ENCODE measurements at places on chromosomes 2 and 18.

DNA sequence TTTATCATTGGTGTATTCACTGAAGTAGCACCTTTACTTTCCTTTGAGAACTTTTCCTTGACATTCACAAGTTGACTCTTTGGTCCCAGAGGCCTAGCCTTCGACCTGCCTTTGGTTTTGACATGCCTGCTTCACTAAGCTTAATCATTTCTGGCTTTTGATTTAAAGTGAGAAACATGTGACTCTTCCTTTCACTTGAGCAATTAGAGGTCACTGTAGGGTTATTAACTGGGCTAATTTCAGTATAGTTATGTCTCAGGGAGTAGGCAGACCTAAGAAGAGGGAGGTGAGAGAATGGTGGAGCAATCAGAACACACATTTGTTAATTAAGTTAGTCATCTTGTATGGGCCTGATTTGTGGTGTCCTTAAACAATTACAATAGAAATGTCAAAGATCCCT, 1040.7 kb upstream of the SLC39A10 start:
- DNase-seq: no peak

GRCh38 chr2:20635675-20636584, 15.0 kb downstream of the HS1BP3 start:
- peak; percentile 84 for DNase-seq

DNA sequence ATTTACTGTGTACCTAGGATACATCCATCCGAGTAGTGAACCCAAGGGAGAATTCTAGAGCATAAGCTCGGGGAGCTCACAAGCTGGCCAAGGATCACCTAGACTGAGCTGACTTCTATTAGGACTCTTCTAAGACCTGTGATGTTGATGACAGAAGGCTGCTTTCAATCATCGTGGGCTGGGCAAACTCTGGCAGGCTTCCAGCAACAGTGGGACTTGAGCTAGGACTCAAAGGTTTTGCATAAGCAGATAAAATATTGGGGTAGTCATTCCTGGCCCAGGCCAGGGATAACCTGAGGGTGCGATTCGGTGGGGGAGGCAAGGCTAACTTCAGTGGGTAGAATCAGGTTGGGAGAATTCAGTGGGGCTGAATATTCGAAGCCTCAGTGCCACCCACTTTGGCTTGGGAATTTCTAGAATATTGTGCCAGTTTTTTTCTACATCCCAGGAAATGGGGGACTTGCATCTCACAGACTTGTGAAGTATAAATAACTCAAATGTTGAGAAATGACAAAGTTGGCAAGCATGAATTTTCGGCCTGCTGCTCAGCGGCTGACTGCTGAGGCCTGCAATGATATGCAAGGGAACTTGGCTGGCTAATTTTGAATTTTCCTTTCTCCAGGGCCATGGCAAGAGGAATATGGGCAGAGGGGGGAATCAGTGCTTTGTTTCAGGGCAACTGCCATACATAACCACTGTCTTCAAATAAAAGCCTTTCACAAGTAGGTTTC, 274.3 kb downstream of the PRKCE start:
- DNase-seq: no peak

DNA sequence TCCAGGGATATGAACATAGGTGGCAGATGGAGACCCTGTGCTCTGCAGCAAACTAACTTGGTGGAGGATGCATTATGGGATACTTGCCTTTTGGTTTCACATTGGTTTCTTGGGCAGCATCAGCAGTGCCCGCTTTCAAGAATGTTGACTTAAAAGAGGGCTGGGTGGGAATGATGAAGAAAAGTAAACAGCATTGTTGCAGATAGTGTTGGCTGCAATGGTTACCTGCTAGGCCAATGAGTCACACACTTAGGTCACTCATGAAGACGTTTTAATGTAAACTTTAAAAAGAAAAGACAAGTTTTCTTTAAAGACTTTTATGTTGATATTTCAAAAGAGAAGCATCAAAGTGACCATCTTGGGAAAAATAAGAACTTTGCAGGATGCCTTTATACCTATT, 26.1 kb upstream of the FAM237A start:
- no peak for DNase-seq

- DNase-seq: peak; percentile 49
Observed at GRCh38 chr2:189217541-189217940, 38.0 kb upstream of the COL5A2 start.

GRCh38 chr2:231007286-231008098, 11.6 kb downstream of the SPATA3 start:
- DNase-seq: no peak

- DNase-seq: no peak
Observed at GRCh38 chr18:29034113-29034856, 857.4 kb upstream of the CDH2 start.

DNA sequence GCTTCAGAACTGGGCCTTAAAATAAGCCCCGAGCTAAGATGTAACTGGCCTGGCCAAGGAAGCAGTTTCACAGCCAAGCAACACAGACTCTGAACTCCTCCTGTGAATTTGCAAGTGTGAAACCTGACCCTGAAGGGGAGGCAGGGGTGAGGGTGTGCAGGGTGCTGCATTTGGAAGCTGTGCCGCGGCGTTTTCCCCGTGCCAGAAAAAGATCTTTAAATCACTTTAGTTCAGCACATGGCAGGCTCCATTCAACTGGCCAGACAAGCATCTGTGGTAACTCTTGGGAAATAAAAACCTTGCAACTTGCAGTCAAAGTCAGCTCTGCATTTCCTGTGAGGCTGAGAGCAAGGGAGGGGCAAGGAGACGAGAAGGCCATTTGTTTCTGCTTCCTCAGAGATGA, 209.3 kb upstream of the SOX11 start:
- no peak for DNase-seq

DNA sequence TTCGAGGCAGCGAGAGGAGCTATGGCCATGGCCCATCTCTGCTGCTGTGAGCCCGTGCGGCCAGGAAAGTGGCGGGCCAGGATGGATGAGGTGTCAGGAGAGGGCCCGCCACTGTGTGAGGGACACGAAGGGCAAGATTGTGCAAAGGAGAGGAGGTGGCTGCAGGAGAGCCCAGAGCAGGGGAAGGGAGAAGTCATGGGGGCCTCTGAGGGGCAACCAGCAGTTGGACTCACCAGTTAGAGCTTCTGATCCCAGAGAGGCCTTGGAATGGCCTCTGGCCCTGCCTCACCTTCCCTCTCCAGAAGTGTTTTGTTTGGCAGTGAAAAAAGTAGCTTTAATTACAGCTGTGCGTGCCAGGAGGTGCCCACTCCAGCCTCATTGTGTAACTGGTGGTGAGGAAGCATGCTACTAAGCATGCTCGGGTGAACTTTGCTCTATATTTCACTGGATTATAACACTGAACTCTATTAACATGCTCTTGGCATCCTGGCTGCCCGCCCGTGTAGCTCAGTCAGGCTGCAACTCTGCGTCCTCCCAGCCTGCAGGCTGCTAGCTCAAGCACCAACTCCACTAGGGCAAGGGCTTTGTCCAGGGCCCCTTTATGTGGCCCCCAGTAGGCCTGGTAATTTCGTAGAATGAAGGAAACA, 34.2 kb downstream of the IMPA2 start:
- DNase-seq: no peak

- DNase-seq: no peak
Observed at GRCh38 chr2:42074661-42075060, 26.8 kb downstream of the PKDCC start.

DNA sequence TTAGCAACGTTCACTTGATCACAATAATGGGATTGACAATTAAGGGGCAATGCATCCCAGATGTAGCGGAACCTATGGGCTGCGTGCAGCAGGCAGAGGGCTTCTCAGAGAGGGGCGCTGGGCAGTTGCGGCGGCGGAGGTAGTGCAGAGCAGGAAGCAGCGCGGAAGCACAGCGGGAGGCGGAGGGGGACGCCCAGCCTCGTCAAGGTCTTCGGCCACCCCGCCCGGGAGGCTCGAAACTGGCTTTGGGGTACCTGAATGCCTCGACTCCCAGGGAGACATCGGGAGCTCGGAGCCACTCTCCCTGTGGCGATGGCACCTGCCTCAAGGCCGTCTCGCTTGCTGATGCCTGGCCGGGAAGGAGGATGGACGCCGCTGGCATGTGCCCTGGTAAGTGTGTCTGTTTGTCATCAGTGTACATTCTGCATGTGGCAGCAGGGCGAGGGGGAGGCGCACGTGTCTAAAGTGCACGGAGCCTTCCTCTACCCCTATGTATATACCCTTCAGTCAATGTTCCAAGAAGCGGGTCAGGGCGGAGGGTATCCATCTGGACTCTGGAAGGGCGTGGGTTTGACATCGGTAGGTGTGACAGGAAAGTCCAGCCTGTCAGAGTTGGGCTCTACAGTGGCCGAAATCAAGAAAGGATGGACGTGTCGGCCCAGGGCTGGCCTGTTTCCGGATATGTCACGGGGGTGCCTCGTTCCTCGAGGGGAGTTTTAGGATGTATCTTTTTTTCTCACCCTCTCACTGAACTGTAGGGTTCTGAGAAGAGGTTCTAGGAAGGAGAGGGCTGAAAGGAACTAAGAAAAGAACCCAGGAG, 7.5 kb upstream of the SP9 start:
- DNase-seq: no peak

GRCh38 chr2:145800151-145801091, 1280.5 kb upstream of the ZEB2 start:
- no peak for DNase-seq

- DNase-seq: no peak
Observed at GRCh38 chr2:187875261-187876141, 321.3 kb upstream of the TFPI start.

DNA sequence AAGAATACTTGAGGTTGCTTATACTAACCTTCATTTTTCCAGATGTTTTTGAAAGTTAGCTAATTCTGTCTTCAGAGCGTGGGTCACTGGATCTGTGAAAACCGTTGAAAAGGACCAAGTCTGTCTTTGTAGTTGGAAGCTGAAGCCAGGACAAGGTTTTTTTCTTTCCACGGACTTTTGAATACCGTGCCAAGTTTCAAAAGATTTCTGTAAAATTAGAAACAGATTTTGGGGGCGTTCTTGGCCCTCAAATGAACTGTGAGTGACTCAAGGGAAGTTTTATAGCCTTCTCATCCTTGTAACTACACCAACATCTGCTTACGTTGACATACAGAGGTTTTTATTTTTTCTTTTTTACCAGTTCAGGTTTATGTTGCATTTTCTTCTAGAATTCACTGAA, at the start of gene FAP:
FAP (minus strand) TSS at position 152 of the 400 bp plus-strand sequence; CDS start at position 34, 118 bp downstream.
- DNase-seq: no peak

- DNase-seq: no peak
Observed at GRCh38 chr2:228039752-228040534, 141.5 kb downstream of the SPHKAP start.

DNA sequence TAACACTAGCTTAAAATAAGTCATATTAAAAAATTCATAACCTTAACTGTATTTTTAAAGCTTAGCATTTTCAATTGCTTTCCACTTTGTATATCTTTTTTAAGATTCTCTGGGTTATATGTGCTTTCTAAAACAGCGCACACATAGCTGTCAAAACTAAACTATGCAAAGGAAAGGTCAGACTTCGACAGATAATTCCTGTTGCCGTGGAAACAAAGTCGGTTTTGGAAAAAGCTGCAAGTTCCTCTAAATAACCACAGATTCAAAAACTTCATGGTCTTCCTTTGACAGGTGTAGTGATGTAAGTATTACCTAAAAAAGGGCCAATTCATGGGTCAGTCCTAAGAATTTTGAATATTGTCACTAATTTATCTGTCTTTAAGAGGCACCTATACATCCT, 249.6 kb upstream of the TFPI start:
- no peak for DNase-seq

GRCh38 chr2:166700079-166700478, 188.2 kb upstream of the XIRP2 start:
- DNase-seq: no peak

DNA sequence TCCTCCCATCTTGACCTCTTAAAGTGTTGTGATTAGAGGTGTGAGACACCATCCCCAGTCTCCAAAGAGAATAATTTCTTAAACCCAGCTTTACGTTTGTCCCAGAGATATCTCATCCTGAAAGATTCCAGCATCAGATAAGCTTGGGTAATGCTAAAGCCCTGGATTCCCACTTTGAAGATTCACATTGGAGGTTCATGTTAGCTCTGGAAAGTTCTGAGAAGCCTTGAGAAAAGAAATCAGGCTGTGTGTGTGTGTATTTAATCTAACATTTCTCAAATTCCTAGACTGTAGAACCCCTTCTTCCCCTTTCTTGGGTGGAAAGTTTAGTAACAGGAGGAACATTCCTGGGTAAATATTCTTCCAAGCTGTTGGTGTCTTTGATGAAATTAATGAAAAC, 18.0 kb downstream of the ZNF532 start:
- DNase-seq: no peak

DNA sequence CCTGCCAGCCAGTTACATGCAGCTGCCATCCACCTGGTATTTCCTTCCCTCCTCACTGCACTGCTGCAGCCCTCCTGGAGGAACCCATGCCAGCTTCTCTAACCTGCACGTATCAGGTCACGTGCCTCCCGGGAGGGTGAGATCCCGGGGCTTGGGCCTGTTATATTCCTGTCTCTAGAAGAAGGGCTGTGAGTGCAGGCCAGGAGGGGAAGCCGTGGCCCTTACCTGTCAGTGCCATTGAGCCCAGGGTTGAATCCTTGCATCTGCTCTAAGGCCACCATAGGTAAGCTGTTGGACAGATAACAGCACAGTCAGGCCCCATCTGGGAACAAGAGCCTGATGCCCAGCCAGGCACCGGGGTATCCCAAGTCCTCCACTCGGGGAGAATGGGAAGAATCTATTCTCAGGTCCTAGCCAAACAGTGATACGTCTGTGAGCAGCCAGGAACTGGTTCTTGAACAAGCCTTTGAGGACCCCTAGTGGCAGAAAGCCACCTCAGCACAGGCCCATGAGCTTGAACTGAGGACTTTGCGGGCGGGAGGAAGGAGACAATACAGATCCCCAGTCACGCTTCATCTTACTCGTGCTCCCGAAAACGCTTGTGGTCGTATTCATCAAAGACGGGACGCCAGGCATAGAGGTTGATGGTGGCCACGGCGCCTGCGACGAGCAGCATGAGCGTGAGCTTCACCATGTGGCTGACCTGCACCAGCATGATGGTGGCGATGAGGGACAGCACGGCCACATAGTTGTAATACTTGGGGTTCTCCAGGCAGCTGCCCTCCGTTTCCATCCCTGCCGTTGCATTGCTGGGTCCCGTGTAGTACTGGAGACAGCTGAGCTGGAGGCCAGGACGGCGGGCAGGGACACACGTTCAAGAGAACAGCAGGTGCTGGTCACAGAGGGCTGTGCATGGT, 34.4 kb downstream of the CENPO start:
- DNase-seq: peak; percentile 84

GRCh38 chr2:241496904-241497877, 11.2 kb downstream of the STK25 start:
- no peak for DNase-seq

DNA sequence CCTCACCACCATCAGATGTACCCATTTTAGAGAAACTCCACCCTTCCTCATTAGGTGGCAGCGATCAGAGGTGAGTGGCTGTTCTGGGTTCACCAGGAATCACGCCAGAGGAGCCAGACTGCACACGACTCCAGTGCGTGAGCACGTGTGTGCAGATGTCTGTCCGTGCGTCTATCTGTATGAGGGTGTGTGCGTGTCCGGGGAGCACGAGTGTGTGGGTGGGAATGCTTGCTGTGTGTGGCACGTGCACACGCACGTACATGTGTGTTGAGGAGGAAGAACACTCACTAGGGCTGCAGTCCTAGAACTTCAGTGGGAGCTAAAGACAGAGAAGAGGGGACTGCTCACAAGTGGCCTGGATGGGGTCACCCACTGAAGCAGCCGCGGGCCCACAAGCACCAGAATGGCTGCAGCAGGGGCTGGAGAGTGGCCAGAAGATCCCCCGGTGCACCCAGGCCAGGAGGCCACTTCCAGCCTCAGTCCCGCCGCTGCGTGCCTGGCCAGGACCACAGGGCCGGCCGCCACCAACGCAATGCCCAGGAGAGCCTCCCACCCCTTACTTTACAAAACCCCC, 13.9 kb downstream of the HDAC4 start:
- DNase-seq: no peak

- DNase-seq: no peak
Observed at GRCh38 chr2:218655751-218656150, 3.7 kb downstream of the ZNF142 start.

GRCh38 chr2:70454936-70455544, 98.6 kb downstream of the TGFA start:
- no peak for DNase-seq
